Activated CD4-positive, alpha-beta T cell treated with anti-CD3 and anti-CD28 coated beads, Interleukin-2, amount 50 U/mL, for 24 hours (primary cell): ENCODE measurements at places on chromosomes 3 and 15.

- DNase-seq: no peak
Measured at GRCh38 chr3:186722457-186722856, 5.3 kb downstream of the KNG1 start.

- no peak for DNase-seq
Measured at GRCh38 chr3:183884097-183884426, 618 bp downstream of the PARL start.

GRCh38 chr3:178329936-178330335 is 206.3 kb upstream of the KCNMB2 start:
- no peak for DNase-seq

DNA sequence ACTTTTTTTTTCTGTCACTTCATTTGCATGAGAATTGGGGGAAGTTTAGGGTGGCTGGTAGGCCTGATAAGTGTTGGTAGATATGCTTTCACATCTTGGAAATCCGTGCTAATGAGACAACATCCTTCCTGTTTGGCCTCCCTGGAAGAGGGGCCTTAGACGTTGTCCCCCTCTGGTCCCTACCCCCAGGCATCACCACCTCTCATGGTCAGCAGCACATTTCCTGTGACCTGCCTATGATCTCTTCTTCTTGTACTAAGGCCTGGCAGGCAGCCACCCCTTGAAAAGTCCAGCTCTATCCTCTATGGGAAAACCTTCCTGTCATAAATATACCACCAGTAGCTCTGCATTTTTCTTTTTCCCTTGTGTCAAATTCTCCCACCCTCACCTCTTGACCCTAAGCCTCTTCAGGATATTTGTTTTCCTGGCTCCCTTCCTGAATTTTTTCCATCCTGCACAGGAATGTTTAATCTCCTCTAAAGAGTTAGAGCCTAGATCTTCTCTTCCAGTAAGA is 107.8 kb downstream of the SNRK start:
- DNase-seq: no peak

DNA sequence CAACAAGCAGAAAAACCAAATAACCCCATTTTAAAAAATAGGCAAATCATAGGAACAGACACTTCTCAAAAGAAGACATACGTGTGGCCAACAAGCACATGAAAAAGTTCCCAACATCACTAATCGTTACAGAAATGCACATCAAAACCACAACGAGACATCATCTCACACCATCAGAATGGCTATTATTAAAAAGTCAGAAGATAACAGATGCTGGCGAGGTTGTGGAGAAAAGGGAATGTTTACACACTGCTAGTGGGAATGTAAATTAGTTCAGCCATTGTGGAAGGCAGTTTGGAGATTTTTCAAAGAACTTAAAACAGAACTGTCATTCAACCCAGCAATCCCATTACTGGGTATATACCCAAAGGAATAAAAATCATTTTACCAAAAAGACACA is 60.7 kb downstream of the ABI3BP start:
- DNase-seq: no peak

- no peak for DNase-seq
Measured at GRCh38 chr15:42729409-42729808, 7.5 kb downstream of the CDAN1 start.

DNA sequence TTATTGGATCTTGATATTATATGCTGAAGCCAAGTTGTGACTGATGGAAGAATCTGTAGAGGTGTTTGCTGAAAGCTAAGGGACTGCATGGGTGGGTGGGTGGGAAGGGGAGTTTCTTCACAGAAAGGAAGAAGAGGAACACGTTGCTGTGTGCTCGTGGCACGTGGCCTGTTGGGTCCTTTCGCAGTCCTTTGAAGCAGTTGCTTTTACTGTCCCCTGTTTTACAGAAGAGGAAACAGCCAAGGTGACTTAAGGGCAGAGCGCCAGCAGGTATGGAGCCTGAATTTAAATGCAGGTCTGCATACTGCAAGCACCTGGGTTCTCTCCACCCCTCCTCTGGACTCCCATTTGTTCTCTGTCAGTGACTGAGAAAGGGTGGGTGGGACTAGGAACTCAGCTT is 59.4 kb upstream of the PRR23C start:
- no peak for DNase-seq

DNA sequence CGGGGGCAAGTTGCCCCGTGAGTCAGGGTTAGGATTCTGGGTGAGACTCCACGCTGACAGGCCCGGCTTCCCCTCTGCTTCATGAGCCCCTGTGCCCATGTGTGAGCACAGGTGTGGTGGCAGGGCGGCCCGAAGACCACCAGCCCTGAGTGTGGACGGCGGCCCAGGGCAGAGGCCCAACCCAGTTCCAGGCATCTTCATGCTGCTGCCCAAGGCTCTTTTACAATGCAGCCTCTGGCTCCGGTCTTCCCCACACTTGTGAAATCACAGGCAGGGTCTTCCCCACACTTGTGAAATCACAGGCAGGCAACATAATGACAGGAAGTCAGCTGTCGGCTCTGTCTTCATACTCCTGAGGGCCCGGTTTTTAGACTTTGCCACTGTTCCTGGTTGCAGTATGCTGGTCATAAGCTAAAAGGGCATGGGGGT is 78.8 kb downstream of the AAGAB start:
- DNase-seq: no peak

GRCh38 chr15:88256279-88257230 is at the start of gene NTRK3:
Gene NTRK3, minus strand, starts transcription at chr15:88256739. Its CDS starts 586 bp downstream, at chr15:88256153.
- DNase-seq: no peak

DNA sequence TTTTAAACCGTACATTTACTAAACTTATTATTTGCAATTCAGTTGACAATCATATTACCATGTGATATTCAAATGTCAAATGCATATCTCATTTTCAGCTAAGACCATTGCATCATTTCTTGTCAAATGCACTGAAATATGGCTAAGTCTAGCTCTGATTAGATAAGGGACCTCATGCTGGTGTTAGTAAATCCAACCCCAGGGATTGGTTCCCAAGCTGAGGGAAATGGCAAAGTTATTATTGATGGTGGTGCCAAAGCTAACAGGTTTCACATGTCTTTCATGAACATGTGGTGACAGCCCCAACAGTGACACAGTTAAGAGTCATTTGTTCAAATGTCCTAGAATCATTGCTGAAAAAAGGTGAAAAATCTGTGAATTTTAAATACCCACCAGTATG is 641.1 kb downstream of the MECOM start:
- DNase-seq: no peak

- DNase-seq: no peak
Measured at GRCh38 chr15:70569091-70569713, 194.2 kb downstream of the UACA start.

DNA sequence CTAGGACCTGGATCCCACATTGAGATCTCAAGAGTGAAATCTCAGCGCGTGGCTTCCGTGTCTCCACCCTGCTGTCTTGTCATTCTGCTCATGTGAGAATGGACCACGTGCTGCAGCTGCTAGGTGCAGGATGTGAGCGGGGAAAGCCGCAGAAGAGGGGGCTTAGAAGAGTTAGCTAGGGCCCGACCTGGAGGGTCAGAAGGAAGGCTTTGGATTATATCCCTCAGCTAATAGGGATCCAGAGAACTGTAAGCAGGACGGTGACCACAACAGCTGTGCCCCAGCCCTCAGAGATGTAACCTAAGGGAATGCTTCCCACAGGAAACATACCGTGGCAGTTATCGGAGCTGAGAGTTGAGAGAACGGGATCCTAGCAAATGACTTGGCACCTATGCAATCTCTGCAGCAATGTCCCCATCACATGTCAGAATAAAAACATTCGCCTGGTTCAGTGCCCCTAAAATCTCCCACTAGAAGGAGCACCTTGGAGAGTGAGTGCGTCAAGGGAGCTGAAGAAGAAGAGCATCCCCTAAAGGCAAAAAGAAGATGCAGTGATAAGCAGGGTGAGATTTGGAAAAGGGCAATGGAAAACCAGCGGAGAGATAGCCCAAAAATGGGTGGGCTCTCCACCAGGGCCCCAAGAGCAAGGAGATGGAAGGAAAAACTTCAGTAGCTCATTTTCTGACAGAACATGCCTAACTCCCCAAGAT is 76.9 kb upstream of the ST8SIA2 start:
- no peak for DNase-seq

DNA sequence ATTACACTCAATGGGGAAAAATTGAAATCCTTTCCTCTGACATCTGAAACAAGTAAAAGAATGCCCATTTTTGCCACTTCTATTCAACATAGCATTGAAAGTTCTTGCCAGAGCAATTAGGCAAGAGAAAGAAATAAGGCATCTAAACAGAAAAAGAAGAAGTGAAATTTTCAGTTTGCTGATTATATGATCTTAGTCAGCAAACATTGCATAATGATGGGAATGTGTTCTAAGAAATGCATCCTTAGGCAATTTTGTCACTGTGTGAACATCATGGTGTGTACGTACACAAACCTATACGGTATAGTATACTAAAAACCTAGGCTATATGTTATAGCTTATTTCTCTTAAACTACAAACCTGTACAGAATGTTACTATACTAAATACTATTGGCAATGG is 278.0 kb downstream of the CGGBP1 start:
- no peak for DNase-seq

GRCh38 chr3:99915906-99916432 is 98.3 kb downstream of the CMSS1 start:
- DNase-seq: no peak

DNA sequence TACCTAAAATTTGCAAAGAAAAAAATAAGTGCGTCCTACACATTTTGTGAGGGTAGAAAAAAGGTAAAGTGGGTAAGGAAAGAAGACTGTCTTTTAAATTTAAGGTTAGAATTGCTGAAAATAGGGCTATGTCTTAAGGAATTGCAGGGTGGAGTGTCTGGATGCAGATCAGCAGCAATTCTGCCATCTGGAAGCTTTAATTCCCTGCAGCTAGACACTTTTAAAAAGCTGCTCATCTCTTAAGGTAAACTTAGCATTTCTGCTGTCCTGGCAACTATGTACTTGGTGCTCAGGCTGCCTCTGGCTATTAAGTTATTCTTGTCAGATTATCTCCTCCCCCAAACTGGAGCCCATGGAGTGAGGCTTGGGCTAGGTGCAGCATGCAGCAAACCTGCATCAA is 420.2 kb downstream of the SI start:
- no peak for DNase-seq

DNA sequence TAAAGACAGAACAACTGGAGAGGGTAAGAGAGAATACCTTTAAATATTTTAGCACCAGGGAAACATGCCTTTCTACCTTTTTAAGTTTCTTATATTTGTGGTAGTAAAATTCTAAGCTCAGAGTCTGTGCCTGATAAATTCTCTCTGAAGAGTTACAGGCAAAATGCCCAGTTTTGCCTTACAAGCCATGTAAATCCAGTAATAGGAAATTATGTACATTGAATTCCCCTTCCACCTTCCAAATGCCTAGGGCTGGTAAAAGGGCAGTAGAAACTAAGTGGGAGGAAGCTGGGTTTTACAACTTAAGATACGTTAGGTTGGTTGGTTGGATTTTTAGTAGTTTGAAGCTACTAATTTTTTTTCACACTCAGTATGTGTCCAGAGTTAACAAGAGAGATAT is 43.1 kb upstream of the TP63 start:
- no peak for DNase-seq

DNA sequence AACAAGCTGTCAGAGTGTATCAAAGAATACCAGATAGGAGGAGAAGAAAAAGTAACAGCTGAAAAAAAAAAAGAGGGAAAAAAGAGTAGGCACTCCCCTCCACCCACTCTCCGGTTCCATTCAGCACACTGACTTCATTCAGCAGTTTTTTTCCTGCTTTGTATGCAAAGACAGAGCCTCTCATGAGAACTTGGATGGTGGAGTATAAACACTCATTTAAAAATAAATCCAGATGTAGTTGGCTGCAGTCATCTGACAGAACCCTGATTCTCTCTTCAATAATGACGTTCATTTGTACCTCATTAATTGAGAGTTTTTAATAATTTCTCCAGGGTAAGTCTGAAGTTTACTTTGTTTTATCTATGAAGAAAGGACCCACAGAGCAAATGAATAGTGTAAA is 81.0 kb downstream of the TMEM108 start:
- no peak for DNase-seq

DNA sequence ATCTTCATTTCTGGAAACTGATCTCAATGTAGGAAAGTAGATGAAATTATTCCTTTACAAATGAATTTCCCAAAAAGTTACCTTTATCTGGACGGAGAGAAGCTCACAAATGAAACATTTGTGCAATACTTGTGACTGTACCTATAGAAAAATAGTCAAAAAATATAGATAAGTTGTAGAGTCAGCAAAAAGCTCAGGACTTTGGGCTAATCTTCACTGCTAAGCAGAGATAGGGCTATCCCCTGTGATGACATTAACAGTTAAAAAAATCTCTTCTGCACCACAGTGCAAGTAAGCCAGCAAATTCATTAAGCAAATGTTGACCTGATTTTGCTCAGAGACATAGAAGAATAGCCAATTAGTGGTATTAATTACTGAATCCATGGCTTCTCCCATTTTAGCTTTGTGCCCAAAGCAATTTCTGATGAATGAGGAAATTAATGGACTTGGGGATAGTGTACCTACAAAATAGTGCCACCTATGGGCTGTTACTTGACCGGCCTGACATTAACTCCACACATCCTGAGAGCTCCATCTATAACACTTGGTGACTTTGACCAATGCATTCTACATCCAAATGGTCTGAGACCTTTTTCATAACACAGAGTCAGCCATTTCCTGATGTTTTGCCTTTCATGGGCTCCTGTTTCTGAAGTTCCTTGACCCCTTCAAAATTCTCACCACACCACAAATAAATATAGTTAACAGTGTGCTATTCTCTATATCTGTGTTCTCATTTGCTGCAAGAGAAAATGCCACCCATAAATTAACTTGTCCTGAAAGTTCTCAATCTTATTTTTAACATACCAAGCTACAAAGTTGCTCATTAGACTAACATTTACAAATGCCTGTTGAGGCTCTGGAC is 105.0 kb downstream of the SSR3 start:
- no peak for DNase-seq

DNA sequence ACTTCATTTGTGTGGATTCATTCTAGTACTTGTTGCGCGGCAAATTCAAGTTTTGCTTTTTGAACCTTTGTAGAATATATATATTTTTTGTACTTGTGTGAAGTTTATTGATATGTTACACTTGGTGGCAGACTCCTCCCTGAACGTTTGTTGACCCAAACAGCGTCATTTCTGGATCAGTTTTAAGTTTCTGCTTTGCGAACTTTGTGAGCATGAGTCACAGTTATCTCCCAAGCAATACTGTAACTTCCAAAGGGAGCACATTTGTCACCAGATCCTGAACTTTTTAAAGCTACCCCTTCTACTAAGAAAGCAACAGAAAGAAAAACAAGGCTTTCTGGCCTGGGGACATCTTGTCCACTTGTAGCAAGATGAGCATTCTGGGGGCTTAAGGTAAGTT is 74.8 kb upstream of the CACNA2D3 start:
- DNase-seq: no peak

- DNase-seq: no peak
Measured at GRCh38 chr3:134694946-134695543, 44.2 kb upstream of the KY start.

GRCh38 chr3:181402347-181402746 is 309.4 kb upstream of the SOX2 start:
- no peak for DNase-seq

DNA sequence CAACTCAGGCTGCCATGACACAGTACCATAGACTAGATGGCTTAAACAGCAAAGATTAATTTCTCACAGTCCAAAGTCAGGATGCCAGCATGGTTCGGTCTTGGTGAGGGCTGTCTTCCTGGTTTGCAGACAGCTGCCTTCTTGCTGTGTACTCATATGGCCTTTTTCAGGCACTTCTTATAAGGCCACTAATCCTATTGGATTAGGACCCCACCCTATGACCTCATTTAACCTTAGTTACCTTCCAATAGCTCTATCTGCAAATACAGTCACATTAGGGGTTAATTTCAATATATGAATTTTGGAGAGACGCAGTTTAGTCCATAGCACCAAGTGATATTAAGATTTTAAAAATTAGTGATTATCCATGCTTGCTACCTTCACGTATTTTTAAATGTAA is 297.8 kb downstream of the WDR72 start:
- no peak for DNase-seq

GRCh38 chr15:39434163-39434562 is 146.7 kb upstream of the THBS1 start:
- DNase-seq: no peak
